ENCODE measurements at places on chromosomes 3 and 15.
A peak's percentile ranks its signal among the peaks of the same experiment; 100 is the strongest.

- DNase-seq: no peak
Measured at GRCh38 chr15:47184003-47184907, 533.0 kb upstream of the SEMA6D start.

GRCh38 chr3:33441225-33441976 is 1.2 kb upstream of the UBP1 start:
- no peak for DNase-seq

- no peak for DNase-seq
Measured at GRCh38 chr3:35012214-35012613, 627.1 kb upstream of the ARPP21 start.

- no peak for DNase-seq
Measured at GRCh38 chr15:44394062-44394461, 33.4 kb upstream of the CTDSPL2 start.

DNA sequence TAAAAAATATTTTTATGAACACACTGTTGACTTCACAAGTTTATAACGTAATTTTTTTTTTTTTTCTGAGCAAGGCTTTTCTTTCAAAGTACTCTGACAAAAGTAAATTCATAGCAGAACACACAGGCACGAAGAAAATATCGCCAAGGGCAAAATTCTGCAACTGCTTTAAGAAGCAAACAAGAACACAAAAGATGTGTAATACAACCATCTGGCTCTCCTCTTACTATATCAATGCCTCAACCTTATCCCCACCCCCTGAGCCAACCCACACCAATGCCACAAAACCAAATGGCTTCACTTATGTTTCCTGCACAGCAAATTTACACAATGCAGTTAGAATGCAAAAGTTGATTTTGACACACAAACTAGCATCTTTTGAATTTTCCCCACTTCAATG is 274.2 kb downstream of the FOXP1 start:
- DNase-seq: peak; percentile 34

DNA sequence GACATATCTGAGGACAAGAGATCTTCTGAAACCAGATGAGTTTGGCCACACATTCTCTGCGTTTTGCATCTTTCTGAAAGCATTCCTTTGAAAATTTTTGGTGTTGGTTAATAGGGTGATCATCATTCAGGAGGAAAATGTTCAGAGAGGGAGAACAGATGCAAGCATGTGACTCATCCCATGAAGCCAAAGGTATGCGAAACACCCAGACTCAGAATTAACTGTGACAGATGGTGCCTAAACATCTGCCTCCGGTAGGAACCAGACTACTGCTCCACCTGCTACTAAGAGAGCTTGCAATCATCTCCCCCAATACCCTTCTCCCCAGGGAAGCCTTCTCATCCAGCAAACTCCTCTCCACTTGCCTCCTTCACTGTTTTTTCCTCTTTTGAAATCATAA is 46.2 kb downstream of the TRIM69 start:
- DNase-seq: no peak

Measured in CD4-positive, alpha-beta T cell treated with Interleukin-10 for 1 hour (primary cell).